Left cardiac atrium (tissue), 4 donors: ENCODE measurements at places on chromosomes 3 and 15.

- no peak for DNase-seq
Measured at GRCh38 chr15:48814286-48814685, 3.4 kb upstream of the CEP152 start.

DNA sequence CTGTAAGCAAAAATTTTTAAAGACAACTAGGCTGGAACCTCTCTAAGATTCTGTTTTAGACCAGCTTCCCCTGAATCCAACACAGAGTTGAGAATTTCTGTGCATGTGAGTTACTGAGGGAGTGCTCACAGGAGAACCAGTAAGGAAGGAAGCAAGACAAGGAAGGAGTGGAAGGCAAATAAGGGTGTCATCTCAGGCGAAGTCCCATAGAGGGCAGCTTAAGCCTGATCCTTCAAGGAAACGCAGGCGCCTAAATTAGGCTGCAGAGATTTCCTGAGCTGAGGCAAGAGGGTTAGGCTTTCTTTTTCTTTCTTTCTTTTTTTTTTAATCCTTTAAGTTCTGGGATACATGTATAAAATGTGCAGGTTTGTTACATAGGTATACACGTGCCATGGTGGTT lies 36.2 kb upstream of the COL6A6 start:
- DNase-seq: peak; percentile 22

DNA sequence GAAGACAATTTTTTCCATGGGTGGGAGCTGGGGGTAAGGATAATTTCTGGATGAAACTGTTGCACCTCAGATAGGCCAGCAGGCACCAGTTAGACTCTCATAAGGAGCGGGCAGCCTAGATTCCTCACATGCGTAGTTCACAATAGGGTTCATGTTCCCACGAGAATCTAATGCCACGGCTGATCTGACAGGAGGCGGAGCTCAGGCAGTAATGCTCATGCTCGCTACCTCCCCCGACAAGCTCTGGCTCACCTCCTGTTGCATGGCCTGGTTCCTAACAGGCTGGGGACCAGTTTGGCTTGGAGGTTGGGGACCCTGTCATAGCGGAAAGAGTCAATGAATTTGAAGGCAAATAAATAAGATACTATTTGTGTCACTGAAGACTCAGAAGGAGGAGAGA lies 105.5 kb downstream of the PLD1 start:
- DNase-seq: no peak

GRCh38 chr3:169295912-169296570 lies 367.5 kb downstream of the MECOM start:
- DNase-seq: no peak

GRCh38 chr3:19901337-19901736 lies 32.7 kb downstream of the EFHB start:
- no peak for DNase-seq
